ENCODE measurements at places on chromosomes 7 and 10.
A peak's percentile ranks its signal among the peaks of the same experiment; 100 is the strongest.

GRCh38 chr10:104446151-104446550 is 92.5 kb downstream of the CFAP58 start:
- no peak for DNase-seq

- peak; percentile 73 for DNase-seq
Observed at GRCh38 chr10:3226960-3227744, 54.6 kb upstream of the PITRM1 start.

- no peak for DNase-seq
Observed at GRCh38 chr7:116799916-116800315, 62.5 kb upstream of the CAPZA2 start.

DNA sequence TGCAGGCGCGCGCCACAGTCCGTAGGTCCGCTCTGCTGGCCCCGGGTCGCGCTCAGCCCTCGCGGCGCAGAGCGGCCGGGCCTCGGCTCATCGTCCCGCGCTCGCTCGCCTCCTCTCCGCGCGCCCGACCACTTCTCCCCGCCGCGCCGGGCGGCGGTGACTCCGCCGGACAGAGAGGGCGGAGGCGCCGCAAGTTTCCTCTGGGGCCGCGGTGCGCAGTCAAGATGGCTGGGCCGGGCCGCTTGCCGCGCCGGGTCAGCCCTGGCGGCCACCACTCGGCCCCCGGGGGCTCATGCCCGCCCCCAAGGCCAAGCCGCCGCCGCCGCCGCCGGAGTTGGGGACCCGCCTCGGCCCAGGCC is 441 bp downstream of the FZD8 start:
- peak; percentile 36 for DNase-seq

DNA sequence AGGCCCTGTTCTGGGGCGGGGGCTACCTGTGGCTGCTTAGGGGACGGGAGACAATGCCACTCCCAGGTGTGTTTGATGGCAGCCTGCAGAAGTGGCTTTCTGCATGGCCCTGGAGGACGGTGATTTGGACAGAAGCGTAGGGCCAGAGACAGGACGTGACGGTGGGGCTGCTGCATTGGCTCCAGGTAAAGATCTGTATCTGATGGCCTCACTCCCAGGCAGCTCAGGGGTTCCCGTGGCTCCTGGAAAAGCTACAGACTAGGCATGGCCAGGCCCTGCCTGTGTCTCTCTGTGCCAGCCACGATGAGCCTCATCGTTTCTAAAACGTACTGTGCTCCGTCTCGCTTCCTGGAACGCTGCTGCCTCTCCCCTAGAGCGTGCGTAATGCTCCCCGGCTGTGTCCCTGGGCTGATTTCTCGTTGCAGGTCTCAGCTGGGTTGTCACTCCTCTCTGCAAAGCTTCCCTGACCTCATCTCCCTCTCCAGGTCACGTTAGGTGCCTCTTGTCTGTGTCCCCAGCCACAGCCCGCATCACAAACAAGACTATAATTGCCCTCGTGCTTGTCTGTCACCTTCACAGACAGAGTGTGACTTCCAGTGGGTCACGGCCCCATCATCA is 12.6 kb downstream of the GTF2IRD1 start:
- no peak for DNase-seq

GRCh38 chr10:11212288-11213085 is 194.8 kb downstream of the CELF2 start:
- no peak for DNase-seq

- DNase-seq = peak; percentile 54
Observed at GRCh38 chr7:94130716-94131115, 126.6 kb upstream of the BET1 start.

DNA sequence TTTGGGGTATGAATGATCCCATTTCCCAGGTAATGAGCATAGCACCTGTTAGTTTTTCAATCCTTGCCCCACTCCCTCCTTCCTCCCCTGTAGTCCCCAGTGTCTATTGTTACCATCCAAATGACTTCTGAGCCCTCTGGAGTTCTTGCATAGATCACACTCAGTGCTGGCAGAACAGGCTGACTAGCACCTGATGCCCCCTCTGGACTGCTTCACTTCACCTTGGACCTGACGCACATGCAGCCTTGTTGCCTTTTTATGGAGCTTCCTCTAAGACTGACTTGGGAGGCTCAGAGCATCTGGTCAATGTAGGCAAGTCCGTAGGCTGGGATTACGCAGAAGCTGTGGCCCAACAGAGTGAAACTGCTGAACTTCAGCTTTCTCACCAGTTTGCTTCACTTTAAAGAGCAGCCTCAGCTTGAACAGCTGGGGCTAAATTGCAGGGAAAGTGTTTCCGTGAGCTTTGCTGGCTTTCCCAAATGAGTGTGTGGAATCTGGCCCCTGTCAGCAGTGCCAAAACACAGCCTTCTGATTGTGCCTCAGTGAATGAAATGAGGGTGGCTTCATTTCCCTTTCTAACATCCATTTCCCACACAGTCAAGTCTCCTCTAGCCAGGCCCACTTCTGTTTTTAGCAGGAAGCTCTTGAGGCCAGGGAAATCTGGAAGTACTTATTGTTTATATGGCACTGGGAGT is 48.5 kb downstream of the NXPH1 start:
- no peak for DNase-seq

- no peak for DNase-seq
Observed at GRCh38 chr10:122012731-122013130, 23.8 kb downstream of the TACC2 start.
